Right ventricle myocardium inferior (tissue), 1 donor: ENCODE measurements at places on chromosomes 2 and 18.
A peak's percentile ranks its signal among the peaks of the same experiment; 100 is the strongest.

- no peak for DNase-seq
These were observed 573 bp downstream of the STAM2 start for GRCh38 chr2:152175012-152175367.

DNA sequence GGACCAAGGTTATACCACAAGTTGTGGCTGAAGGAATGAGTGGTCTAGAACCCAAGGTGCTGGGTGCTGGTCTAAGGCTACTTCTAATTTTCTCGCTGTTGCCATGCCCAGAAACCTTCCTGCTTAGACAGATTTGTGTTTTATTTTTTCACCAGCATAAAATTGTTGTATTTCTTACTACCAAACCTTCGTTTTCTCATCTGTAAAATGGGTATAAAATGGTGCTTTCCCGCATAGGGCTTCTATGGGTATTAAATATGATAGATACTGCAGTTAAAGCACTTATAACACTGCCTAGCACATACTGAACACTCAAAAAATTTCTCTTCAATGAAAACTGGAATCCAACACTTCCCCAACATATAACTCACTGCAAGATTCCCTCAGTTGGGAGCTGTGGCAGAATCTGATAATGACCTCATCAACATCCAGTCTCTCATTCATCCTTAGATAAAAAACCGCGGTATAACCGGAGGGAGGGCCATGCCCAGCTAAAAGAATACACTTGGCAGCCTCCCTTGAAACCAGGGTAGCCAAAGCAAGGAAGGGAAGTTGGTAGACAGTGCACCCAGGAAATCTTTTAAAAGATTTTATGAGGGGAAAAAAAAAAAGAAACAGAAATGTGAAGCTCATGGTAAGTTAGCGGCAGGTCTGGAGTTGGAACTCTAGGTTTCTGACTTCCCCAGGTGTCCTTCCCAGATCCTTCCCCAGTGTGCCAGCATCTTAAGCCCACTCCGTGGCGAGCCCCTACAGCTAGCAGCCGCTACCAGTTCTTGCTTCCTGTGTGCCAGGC, 1.2 kb downstream of the NEMP2 start:
- no peak for DNase-seq

DNA sequence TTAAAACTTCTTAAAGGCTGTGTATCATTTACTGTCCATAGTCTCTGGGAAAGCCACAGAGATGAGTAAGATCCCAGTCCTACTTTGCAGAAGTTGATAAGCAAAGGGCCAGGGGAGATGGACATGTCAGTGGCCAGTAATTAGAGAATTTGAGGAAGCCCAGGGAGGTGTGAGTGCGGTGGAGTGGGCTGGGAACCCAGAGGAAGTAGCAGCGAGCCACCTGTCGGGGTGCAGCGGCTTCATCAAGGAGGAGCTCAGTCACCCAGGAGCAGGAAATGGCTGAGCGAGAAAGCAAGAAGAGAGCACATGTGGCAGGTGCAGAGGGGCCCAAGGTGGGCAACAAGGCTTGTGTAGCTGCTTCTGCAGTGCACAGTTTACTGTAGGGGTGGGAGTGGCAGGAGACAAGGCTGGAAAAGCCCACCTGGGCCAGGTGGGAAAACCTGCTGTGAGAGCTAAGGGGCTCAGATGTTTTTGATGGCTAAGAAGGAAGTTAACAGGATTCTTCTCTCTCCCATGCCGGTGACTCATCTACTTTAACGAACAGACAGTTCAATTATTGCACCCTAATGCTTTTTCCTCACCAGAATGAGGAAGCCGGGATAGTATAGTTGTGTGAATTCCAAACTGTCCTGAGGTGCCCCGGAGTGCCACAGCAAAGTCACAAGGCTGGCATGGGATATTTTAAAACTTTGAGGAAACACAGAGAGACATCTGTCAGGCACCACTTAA, 34.8 kb upstream of the MGAT5 start:
- DNase-seq, result peak; percentile 68

GRCh38 chr2:12278217-12278750, 438.5 kb upstream of the TRIB2 start:
- no peak for DNase-seq

DNA sequence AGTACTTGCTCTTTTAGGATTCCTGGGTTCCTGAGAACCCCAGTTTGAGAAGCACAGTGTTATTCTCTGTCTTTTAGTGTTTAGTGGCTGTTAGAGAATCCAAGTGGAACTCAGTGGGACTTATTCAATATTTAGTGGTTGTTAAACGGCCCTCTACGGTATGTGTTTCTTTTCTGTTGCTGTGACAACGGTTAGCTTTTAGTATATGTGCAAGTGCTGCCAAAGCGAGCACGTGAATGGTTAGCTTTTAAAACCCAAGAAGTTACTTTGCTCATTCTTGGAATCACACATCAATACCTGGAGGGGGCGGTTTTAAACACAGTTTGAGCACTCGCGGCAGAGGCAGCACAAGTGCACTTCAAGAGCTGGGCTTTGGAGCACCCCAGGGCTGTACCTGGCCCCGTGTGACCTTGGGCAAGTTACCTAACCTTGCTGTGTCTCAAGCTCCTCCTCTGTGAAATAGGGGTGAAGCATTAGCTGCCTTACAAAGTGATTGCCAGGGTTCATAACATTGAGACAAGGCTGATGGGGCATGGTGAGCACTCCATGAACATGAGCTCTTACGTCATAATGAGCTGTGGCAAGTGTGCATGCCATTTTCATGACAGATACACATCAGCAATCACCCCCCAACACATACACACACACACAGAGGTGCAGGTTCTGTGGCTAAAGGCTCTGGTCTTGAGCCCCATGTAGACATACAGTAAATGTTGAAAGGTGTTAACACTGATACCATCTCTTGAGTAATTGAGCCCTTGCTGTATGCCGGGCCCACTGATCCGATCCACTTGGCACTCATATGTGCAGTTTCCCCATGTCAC, 234.1 kb downstream of the ALPK2 start:
- no peak for DNase-seq

GRCh38 chr2:66428986-66429612, 5.8 kb upstream of the MEIS1 start:
- no peak for DNase-seq

GRCh38 chr18:30150586-30151250, 891.8 kb downstream of the DSC3 start:
- no peak for DNase-seq

- no peak for DNase-seq
These were observed 3.4 kb downstream of the XIRP2 start for GRCh38 chr2:166891727-166892126.

- no peak for DNase-seq
These were observed 1371.2 kb downstream of the LRP1B start for GRCh38 chr2:140759426-140760156.

GRCh38 chr2:121197369-121198091, 87.5 kb downstream of the TFCP2L1 start:
- peak; percentile 87 for DNase-seq

DNA sequence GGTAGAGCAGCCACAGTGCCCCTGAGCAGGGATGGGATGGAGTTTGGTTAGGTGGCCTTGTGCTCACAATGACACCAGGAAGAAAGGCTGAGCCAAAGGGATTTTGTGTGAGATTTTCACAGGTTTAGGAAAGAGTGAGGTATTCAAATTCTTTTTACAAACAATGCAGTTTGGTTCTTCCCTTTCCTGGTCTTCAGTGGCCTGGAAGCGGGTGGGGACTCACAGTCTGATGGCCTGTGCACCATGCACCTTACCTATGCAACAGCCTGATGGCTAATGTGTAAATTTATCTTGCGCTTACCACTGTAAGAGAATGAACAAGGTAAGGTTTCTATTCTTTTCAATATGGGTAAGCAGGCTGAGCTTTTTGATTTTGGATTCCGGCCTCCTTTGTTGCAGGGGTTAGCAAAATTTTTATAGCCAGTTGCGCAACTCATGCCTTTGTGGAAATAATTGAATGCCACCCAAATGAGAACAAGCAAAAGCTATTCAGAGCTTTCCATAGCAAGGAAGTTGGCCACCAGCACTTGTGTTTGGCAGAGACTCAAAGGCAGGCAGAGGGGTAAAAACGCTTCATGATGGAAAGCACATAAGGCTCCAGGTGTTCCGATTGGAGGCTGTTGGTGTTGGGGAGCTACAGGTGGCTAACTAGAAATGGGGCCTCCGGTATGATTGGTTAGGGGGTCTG, 23.8 kb upstream of the IL1R2 start:
- DNase-seq, result no peak

DNA sequence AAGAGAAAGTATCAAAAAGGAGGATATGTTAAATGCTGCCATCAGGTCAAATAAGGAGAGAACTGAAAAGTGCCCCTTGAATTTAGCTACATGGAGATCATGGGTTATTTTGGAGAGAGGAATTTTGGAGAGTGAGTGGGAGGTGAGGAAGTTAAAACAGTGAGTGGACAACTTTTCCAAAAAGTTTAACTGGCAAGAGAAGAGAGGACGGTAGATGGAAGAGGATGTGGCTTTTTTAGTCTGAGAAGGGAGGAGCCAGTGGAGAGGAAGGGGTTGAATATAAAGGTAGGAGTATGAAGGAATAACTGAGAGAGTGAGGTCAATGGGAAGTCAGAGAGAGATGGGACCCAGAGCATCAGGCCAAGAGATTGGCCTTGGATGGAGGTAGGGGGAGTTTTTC, 62.5 kb upstream of the NFE2L2 start:
- DNase-seq, result no peak

DNA sequence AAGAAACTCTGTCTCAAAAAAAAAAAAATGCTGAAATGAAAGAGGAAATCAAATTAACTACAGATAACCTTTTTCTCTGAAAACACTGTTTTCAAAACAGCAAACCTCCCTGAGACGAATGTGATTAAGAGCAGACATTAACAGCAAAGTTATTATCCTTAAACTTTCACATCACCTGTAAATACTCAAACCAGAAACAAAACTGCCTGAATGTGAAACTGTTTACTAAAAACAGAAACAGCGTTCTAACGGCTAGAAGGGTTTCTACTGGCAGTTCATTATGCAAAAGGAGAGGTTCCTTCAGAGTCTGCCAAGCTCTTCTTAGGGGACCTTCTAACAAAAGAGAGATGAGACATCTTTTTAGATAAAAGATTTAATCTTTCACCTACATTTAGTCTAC, 45.9 kb downstream of the PNO1 start:
- no peak for DNase-seq

GRCh38 chr18:61993831-61994230, 101.0 kb upstream of the RNF152 start:
- no peak for DNase-seq

GRCh38 chr2:14677039-14677438, 44.5 kb downstream of the LRATD1 start:
- no peak for DNase-seq

GRCh38 chr2:71353248-71353647, 21.7 kb downstream of the ZNF638 start:
- no peak for DNase-seq

GRCh38 chr18:33804258-33804657, 226.2 kb downstream of the ASXL3 start:
- DNase-seq, result no peak

- DNase-seq, result peak; percentile 73
These were observed 18.8 kb upstream of the HAAO start for GRCh38 chr2:42810971-42811811.

DNA sequence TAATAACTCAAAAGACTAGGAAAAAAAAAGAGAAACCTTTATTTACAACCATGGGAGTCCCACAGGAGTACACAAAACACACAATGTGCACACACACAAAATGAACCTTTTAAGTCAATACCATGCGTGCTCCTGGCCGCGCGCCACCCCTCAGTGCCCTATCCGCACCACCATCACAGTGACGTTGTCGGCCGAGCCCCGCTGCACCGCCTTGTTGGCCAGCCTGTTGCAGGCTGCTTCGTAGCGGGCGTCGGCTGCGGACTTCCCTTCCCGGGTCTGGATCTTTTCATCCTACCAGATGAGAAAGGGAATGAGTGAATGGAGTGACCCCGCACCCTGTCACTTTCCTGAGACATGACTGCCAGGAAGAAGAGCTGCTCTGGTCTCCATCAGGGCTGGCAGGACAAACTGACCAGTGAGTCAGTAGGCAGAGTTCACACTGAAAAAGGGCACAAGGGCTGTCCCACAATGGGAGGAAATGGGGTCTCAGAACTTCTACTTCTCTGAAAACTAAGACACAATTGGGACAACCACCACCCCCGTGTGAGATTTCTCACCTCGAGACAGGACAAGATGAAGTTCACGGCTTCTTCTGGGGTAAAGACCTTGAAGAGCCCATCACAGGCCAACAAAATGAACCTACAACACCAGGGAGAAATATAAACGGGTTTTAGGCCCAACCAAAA, 11.8 kb downstream of the ERFE start:
- DNase-seq, result no peak

- no peak for DNase-seq
These were observed 90.2 kb upstream of the ARHGAP28 start for GRCh38 chr18:6639305-6639704.

GRCh38 chr18:48656582-48656981, 117.8 kb downstream of the CTIF start:
- DNase-seq, result no peak

DNA sequence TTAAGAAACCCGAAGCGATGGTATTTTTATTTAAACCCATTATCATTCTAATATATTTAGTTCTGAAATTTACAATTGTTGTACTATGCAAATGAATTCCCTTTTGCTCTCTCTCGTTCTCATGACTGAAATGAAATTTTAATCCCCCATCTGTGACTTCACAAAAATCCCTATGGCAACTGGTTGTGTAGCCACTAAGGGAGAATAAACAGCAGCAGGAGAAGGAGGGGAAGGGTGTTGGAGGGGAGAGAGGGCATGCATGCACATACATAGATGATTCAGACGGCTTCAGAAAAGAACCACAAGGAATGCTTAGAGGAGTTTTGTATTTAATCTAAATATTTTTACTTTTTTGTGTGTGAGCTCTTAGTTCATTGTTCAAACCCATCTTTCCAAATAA, 36.8 kb downstream of the CPS1 start:
- DNase-seq, result no peak

DNA sequence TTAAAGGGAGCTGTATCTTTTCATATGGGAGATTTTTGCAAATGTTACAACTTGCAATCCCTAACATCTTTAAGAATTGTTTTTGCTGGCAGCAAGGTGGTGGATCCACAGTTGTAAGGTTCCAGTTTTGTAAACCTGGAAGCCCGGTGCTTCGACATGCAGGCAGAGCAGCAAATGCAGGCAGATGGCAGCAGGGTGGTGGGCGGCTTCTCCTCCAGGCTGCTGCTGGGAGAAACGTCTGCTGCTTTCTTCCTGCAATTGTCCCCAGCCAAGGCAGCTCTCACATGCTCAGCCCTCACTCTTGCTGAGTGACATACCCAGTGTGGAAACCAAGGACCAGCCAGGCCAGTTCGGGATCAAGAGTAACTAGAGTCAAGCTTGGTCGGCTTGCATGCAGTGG, 166.0 kb downstream of the SEPTIN10 start:
- no peak for DNase-seq

DNA sequence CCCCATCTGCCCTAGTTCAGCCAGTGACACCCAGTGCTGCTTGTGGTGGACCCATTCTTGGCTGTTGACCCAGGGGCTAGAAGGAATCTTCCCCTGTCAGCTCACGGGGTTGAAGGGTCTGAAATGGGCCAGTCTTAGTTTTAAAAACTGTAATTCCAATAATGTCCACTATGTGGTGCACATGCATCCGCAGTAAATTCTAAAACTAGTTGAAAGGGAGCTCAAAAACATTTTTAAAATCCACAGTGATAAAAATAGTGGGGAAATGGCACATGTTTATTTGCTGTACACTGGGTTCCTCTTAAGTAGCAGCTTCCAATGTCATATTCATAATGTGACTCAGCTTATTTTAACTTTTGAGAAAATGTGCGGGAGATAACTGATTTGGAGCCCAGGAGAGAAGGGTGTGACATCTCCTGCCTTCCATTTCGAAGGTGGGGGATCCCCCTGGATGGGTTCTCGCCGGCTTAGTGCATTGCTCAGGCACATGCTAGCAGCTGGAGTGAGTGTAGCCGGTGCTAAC, 32.8 kb downstream of the GRHL1 start:
- no peak for DNase-seq
